ENCODE measurements at places on chromosomes 5 and 9.

DNA sequence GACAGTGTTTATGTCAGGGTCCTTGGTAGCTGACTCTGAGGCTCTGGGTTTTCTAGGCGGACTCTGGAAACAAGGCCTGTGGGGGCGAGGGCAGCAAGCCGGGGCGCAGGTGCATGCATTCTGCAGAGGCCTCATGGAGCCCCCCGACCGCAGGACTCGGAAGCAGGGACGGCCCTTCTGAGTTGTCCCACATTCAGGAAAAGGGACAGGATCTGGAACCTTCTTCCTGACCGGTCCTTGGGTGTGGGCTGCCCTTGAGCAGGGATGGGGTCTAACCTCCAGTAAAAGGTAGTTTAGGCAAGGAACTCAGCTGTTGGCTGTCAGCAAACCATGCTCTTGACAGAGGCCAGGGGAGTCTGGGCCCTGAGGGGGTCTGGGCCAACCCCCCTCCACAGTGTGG lies 7.4 kb upstream of the COL5A1 start:
- DNase-seq: no peak

- DNase-seq: no peak
Measured at GRCh38 chr5:76690704-76691466, 25.0 kb upstream of the F2R start.

DNA sequence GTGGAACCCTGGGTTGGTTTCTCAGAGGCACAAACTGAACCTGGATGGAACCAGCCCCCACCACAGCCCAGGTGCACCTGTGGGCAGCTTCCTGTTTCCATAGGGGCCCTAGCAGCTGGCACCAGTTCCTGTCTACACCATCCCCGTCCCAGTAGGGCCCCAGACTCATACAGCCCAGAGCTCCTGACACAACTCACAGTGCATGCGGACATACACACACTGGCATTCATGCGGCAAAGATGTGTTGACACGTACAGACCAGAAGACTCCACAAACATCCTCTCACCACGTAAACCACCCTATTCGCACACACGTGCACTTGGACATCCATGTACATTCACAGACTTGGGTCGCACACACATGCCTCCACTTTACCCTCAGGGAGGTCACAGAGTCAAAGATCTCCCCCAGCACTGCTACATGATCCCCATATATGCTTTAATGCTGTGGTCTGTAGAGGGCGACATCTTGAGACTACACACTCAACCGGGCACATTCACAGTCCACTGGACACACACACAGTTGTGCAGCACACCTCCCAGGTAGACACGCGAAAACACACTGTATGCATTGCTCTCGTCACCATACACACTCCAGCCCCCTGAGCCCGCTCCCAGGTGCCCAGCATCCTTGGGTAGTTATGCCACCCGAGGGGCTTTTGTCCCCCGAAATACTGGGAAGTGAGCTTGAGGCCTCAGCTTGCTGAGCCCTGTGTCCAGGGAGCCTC lies 22.4 kb downstream of the CXXC5 start:
- no peak for DNase-seq

DNA sequence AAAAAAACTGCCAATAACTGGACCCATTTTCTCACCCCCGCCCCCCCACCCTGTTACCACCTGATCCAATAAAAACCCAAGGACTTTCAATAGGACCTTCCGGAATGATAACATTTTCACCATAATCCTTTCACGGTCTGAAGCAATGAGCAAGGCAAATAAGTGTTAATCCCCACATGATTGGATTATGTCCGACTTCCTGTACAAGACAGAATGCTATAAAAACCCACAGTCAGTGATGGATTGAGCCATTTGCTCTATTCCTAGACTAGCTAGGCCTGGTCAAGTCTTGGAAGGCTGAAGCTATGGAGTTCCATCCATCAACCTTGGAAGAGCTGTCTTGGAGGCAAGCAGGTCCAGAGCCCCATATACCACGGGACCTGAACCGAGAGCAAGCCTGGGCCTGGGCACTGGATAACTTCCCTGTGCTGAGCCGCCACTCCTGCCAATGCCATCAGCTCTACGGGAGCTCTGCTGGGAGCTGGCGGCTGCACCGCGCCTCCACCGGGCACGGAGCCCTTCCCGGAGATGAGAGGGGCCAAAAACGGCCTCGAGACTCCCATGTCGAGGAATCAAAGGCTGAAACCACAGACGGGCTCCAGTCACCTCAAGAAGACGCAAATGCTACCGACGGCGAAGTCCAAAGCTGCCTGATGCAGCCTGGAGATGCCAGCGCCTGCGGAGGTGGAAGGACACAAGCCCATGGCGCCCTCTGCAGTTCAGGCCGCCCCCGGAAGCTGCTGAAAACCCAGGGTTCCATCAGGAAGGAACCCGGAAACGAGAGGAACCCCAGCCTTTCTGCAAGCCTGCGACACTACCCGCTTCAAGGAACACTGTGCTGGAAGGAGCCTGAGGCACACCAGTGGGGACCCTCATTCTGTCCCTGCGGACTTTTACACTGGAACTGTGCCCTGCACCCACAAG lies 69.2 kb downstream of the ANXA2R start:
- no peak for DNase-seq

DNA sequence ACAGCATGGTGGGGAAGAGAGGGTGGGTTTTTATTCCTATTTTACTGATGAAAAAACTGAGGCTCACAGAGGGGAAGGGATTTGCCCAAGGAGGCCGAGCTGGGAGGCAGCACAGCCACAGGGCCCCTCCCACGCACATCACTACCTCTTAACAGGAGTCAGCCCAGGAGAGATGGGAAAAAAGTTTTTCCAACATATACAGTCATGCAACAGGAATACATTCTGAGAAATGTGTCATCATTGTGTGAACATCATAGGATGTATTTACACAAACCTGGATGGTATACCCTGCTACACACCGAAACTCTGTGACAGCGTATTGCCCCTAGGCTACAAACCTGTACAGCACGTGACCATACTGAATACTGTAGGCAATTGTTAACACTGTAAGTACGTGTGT lies 11.6 kb downstream of the TRAF1 start:
- no peak for DNase-seq

GRCh38 chr9:134775081-134775951 lies 105.3 kb upstream of the FCN2 start:
- DNase-seq: no peak

DNA sequence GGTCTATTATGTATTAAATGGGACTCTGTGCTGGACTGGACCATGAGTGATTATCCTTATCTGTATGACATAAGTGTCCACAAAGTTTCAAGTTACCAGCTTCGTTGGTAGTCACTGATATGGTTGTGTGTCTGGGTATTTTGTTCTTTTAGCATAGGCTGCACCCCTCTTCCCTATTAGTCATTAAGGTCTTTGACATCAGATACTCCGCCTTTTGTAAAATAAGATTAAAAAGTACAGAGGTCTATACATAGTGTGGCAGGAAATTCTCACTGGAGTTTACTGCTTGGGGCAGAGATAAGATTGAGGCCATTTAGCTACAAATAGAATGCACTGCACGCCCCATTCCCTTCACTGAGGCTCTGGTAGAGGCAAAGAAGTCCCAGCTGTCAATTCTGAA lies 99.4 kb downstream of the TMEM215 start:
- no peak for DNase-seq

- peak; percentile 51 for DNase-seq
Measured at GRCh38 chr5:144812763-144813162, 642.1 kb downstream of the KCTD16 start.

GRCh38 chr5:127886081-127886480 lies 182.9 kb downstream of the CCDC192 start:
- DNase-seq: no peak

DNA sequence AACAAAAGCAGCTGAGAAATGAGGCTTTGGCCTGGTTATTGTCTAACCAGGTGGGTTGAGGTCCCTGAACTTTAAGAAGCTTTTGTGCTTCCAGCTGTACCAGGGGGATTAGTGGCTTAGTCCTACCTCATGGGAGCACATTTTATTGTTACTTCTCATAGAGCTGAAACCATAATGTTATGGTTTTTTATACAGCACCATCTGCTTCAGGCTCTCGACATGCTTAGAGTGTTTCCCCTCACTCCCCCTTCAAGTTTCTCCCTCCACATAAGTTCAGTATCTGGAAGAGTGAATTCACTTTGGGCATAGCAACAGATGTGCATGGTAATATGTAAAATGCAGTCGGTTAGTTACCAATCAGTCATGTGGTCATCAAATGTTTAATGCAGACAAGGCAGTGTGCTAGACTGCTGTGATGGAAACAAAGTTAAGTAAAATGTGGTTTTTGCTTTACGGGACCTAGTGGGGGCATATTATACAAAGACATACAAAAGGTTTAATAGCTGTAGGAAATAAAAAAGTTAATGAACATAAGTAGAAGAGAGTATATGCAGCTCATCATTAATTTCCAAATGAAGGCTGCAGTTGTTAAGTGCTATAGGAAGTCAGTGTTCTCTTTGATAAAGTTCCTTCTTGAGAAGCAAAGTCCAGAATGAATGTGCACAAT lies 95.9 kb upstream of the SPRY4 start:
- no peak for DNase-seq

DNA sequence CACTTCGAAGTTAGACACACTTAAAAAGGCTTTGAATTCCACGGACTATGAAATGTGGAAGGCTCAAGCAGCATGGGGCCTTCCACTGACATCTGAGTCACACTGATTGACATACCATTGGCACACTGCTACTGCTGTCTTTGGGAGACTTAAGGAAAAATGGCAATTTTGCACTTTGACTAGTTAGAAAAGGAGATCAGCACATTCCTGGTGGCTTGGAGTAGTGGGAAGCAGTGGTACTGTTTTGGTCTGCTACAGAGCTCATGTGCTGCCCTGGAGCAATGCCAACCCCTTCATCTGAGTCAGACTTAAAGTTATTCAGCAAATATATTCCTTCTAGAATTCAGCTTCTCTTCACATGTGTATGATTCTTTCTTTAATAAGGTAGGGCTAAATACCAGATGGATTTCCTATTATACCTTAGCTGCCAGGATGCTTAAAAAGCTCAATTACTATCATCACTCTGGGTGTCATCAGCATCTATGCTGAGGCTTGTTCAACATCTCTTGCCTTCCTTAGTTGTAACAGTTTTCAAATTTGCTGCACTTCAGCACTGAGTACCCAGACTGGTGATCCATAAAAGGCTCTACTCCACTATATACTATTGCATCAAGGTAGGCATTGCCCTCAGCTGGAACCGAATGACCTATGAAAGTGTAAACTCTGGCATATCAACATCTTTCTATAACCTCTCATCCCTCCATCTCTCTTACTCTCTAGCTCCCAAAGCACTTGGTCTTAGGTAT lies 42.3 kb upstream of the MOCS2 start:
- DNase-seq: peak; percentile 59

- DNase-seq: no peak
Measured at GRCh38 chr5:66427139-66427442, 169.1 kb upstream of the MAST4 start.

DNA sequence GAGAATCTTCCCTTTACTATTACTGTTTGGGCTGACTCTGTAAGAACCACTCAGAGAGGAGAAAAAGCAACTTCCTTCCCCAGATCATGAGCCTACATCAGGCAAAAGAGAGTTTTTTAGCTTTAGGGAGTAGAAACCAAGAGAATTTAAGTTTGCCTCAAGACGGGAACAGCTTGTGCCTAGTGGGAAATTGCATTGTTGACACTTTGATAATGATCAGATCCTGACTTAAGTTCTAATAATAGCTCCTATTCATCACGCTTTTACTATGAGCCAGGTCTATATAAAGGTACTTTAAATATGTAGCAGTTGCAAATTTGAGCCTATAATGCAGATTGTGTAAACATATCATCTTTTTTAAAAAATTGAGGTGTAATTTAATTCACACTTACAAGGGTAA lies 298.2 kb downstream of the MAN2A1 start:
- DNase-seq: no peak

GRCh38 chr5:129977810-129978209 lies 73.5 kb downstream of the CHSY3 start:
- DNase-seq: no peak

DNA sequence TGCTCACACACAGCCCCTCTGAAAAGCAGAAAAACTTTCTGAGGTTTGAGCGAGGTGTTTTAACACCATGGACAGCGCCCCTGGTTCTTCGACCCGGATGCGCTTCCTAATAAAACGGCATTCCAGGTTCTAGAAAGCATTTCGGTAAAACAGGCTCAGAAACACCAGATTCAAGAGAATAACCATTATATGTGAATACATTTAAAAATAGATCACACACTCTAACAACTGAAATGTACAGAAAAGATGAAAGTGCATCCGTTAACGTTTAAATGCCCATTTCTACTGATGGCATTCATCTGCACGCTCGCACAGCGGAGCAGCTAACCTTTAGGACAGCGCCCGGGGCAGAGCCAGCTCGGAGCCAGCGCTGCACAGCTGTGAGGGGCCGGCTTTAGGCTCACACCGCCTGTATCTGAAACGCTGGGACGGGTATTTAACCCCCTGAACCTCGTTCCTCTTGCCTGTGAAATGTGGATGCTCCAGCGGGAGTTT lies 26.3 kb upstream of the TENT4A start:
- no peak for DNase-seq

GRCh38 chr9:90078988-90079421 lies 474.2 kb downstream of the GADD45G start:
- DNase-seq: no peak

- no peak for DNase-seq
Measured at GRCh38 chr9:92769286-92769685, 4.7 kb upstream of the BICD2 start.

- no peak for DNase-seq
Measured at GRCh38 chr5:36720688-36721087, 114.3 kb downstream of the SLC1A3 start.

- no peak for DNase-seq
Measured at GRCh38 chr5:108726446-108727235, 21.1 kb upstream of the FER start.

DNA sequence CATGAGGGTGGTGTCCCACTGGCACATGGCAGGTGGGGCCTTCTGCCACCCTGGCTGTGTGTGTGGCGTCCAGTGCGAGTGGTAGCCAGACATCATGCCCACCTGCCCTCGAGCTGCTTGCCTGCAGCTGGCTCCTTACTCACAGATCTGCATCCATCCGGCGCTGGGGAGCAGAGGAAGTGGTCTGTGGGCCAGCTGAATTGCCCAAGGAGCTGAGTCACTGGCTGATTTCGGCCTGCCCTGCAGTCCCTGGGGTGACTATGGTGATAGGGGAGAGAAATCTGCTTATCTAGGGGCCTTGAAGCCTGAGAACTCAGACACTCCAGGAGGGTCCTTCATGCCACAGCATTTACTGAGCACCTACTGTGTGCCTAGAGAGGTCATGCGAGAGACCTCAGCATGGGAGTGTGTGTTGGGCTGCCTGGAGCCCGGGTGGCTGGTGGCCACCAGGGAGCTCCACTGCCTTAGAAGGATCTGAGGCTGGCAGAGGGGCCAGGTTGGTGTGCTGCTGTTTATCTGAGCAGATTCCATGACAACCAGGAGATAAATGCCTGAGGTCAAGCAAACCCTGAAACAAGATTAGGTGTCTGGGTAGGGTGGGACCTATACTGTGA lies 57.1 kb downstream of the SLC22A5 start:
- peak; percentile 73 for DNase-seq

DNA sequence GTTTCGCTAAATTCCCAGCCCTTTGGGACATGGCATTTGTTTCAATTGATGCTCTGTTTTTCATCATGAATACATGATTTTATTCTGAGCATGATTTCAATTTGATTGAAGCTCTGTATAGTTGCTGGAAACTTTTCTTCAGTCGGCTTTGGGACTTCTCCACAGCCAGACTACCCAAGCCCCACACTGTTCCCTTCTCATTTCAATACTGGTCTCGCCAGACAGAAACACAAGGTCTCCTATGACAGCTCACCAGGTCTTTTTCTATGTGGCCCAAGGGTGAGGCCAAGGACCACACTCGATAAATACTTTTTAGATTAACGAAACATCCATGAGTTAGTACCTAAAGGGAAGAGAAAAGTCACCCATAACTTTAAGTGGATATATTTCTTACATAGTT lies 132.2 kb downstream of the ARL15 start:
- no peak for DNase-seq

All from HS-27A (cell line).